Right lobe of liver (tissue), 6 donors: ENCODE measurements at places on chromosomes 12 and 14.

- no peak for DNase-seq
These were observed 128.0 kb downstream of the KCNA5 start for GRCh38 chr12:5171701-5172100.

GRCh38 chr12:96077081-96077480 lies 41.7 kb upstream of the LTA4H start:
- no peak for DNase-seq

DNA sequence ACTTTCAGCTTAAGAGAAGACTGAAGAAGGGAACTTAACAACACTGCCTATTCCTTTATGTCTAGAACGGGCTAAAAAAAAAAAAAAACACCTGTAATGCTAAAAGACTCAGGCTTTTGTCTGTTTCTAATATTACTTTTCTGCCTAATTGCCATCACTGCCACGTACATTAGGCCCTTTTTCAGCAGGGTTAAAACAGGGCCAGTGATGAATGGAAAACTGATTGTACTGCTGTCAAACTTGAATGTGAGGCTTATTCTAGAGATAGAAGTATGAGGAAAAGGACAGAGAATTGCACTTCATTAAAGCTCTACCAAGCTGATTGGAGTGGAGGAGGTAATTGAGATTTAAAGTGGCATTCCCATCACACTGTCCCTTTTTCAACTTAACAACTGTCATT lies 535.8 kb downstream of the PRKD1 start:
- DNase-seq: no peak

GRCh38 chr12:53985994-53986685 lies 1.2 kb downstream of the HOXC10 start:
- no peak for DNase-seq
